ENCODE measurements at places on chromosomes 1 and 21.

DNA sequence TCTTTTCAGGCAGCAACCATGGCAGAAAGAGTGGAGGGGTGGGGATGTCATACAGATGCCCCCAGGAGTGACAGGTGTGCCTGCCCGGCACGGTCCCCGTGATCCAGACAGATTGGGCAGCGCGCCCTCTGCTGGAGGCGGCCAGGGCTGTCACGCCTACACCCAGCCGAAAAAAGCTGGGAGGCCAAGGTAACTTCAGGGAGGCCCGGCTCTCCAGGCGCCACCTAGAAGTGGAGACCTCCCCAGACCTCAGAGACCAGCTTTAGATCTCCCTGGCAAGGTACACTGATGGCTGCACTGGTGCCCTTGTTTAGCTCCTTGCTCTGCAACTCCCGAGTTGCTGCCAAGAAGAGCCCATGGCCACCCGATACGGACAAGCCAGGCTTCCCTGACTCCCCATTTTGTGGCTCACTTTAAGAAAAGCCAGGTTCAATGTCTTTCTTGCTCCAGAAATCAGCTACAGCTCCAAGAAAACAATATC is 6.6 kb downstream of the GOLT1A start:
- DNase-seq, result peak; percentile 58

DNA sequence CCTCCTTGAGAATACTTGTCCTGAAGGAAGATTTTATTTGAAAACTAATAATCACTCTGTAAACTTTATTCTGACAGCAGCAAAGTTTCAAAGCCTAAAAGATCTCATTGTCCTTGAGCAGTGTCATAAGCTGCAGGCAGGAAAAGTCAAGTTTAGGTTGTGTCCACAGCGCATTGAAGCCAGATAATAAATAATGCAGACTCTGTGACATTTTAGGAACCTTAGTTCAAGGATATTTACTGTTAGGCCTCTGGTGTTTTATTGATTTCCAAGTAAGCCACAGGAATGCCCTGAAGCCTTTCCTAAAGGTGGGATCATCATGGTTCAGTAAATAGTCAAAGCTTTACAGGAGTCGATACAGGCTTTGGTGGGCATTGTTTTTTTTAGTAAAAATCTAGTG is 356.4 kb upstream of the SGIP1 start:
- no peak for DNase-seq

DNA sequence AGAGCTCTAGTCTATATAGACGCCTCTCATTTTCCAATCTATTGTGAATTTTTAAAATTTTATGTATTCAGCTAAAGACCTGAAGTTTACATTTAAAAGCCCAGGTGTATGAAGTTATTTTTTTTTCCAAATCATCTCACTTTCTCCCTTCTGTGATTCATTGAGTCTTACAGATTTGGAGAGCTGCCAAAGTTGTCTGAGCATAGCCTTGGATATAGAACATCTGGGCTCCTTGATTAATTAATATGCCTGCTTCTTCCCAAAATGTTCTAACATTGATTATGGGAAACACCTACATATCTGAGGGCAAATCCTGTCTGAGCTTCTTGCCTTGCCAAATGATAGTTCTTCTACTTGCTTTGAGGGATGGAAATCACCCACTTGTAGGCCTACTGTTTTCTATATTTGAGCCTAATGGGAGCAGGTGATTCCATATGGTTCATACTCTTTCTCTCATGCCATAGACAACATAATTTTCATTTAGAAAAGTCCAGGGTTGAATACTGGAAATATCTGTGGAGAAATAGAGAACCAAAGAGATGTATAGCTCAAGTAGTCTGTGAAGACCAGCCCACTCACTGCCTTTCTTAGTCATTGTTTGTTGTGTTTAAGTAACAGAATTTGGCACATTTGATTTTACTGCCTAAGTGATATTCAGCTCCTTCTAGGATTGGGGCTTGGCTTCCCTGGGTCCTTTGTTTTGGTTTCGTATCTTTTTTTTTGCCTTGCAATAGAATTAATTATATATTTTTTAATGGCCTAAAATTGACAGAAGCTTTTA is 46.2 kb downstream of the MACF1 start:
- DNase-seq, result no peak

GRCh38 chr21:45326891-45327440 is 39.3 kb upstream of the POFUT2 start:
- no peak for DNase-seq

- no peak for DNase-seq
Measured at GRCh38 chr1:112902221-112902620, 53.8 kb downstream of the SLC16A1 start.

GRCh38 chr1:164477343-164477742 is 81.6 kb upstream of the PBX1 start:
- no peak for DNase-seq

DNA sequence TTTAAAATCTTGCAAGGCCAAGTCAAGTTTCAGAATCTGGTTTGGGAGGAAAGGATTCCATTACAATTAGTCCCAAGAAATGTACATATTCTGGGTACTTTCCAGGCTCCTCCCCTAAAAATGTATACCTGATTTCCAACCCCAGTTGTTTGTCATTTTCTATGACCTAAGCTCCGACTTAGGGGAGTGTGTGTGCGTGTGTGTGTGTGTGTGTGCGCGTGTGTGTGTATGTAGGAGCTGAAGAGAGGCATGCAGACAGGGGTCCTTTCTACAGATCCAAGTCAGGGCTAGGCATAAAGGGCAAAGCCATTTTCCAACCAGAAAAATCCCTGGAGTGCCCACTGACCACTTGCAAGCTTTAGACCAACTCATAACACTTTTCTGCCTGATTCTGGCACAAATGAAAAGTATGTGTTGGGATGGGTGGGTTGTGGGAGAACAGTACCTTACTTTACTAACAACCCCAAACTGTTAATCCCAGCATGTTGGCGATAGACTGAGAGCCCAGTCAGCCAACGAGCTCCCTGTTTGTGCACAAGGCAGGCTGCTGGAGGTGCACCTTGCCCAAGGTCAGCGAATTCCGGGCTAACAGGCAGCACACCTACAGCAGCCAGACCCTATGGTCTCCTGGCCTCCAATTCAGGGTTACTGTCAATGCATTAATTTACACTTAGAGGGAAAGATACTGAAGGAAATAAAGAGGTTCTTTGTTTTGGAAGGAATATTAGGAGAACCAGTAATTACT is 1.7 kb downstream of the TRABD2B start:
- no peak for DNase-seq

DNA sequence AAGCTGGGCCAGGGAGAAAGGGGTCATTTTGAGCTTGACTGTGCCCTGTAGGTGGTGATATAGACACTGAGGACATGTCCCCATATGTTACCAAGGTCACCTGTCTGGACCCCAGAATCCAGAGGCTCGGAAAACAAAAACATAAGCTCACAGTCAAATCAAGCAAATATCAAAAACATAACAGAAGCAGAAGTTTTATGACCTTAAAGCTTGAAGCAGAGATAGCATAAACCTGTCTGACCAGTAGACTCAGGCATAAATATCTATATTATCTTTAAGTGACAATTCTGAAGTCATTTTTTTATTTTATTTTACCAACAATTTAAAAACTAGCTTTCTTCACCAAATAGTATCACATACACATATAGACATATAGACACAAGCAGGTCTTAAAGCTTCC is 32.8 kb upstream of the RHOU start:
- DNase-seq, result no peak

- DNase-seq, result no peak
Measured at GRCh38 chr1:116257341-116257767, 115.7 kb upstream of the ATP1A1 start.
